T-cell (primary cell): ENCODE measurements at places on chromosomes 6 and 20. TPM values are rescaled to one million over a fixed set of nuclear protein-coding genes. Genes with fewer than 3 reads are reported as not detected.

DNA sequence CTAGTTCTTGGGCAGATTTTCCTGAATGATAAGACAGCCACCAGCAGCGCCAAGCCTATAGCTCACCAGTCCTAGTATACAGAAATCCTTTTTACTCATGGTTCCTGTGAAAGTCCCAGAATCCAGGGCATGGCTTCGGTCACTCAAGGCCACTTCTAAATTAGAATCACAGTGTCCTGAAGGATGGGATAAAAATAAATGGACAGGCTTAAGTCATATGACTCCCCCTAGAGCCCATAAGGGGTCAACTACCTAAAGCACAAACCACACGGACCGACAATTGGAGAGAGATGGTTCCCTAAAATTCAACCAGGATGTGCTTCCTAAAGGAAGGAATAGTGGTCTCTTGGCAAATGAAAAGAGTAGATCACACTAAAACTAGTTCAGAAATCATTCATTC is 404.1 kb upstream of the PLCB4 start:
- DNase-seq: no peak

Gene SYNCRIP
- total RNA-seq: 80.5 TPM

DNA sequence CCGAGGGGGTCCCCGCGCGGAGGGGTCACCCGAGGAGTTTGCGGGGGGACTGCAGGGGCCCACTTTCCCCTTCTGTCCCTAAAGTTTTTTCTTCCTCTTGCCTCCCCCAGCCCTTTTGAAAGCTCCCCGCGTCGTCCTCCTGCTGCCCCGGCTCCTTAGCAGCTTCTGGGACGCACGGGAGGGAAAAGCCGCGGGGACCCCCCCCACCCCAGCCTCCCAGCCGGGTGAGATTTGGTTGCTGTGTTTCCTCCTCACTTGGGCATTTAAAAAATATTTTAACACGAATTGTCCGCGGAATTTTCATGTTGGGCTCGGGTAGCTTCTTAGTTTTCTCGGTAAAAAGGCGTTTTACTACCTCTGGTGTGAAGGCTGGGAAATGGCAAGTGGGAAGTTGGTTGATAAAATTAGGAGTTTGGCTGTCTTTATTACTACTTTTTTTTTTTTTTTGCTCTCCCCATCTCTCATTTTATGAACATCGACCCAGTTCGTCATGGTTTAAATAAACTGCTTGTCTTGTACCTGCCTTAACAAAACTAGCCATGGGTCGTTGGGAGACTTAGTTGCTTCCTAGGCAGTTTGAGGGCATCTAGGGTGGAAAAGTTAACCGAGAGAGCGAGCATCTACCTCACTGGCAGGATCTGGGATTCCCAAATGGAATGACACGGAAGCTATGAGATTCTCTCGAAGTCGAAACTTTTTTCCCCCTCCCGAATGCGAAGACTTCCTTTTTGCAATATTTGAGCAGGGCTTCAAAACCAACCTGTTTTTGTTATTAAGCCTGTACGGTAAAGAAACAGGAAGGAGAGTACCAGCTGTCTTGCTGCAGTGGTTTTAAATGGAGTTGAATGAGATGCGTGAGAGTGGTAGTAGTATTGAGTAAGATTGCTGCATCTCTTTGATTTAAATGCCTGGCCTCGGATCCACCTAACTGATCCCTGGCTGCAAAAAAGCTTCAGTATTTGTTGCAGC is 868 bp downstream of the NCOA3 start:
- DNase-seq: no peak

Gene SLC2A10
- 0.54 TPM for total RNA-seq

DNA sequence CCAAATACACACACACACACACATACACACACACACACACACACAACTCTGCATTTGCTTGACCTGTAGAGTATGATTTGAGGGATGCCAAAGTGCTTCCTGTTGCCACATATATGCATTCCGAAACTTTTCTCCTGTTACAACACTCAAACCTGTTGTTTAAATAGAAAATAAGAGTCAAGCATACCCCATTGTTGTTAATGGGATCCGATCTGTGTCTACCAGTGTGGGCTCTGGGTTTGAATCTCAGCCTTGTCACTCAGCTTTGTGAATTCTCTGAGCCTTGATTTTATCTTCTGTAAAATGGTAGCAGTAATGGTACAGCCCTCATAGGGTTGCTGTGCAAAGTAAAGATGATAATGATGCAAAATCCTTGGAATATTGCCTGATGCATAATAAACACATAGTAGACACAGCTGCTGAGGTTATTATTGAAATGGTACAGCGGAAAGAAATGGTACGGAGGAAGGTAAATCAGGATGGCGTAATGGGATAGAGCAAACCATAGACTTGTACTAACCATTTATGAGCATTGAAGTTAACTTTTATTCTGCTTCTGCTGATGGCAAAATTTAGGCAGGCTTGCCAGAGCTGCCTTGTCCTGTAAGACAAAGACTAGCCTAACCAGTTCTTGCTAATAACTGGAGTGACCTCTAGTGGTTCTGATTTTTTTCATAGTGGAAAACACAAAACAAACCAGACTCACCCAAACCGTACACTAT is 113.5 kb upstream of the PHACTR1 start:
- no peak for DNase-seq
